Stimulated activated CD4-positive, alpha-beta T cell treated with anti-CD3 and anti-CD28 coated beads, Interleukin-2, amount 100 ng/mL, for 48 hours (primary cell): ENCODE measurements at places on chromosomes 3 and 15.
A peak's percentile ranks its signal among the peaks of the same experiment; 100 is the strongest.

DNA sequence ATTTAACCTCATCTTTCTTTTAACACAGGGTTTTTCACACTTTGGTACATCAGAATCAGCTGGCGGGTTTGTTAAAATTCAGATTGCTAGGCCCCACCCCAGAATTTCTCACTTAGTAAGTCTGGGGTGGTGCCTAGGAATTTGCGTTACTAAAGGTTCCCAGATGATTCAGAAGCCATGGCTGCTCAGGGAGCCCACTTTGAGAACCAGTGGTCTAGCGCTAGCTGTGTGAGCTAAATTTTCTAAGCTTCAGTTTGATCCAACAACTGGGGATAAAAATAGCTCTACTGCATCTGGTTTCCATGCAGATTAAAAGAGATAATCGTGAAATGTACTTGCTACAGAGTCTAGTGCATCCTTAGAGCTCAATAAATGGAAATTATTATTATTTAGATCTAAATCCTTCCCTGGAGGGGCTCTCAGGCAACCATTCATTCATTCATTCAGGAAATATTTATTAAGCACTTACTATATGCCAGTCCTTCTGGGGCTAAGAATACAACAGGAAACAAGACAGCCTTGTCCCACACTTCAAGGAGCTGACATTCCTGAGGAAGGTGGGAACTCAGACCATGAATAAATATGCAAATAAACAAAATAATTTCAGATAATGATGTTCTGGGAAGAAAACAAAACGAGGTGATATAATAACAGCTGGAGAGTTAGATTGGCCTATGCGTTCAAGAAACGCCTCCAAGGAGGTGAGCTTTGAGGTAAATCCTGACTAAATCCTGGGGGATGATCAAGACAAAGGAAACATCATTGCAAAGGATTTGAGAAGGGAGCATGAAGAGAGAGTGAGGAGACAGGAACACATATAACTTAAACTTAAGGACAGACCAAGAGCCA is 3.9 kb upstream of the CIDEC start:
- DNase-seq, result no peak

DNA sequence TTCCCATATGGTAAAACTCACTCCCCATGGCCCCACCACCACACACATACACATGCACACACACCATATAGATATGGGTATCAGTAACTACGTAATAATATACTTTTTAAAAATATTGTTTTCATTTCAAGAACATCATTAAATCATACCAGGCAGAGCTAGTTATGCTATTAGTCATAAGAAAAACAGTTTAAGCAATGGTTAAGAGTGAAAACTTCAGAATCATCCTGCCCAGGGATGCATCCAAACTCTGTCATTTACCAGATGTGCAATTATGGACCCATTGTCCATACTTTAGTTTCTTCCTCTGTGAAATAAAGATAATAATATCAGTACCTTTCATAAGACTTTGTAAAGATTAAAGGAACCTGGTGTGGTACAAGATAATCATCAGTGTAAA is 608.3 kb downstream of the RBMS3 start:
- no peak for DNase-seq

DNA sequence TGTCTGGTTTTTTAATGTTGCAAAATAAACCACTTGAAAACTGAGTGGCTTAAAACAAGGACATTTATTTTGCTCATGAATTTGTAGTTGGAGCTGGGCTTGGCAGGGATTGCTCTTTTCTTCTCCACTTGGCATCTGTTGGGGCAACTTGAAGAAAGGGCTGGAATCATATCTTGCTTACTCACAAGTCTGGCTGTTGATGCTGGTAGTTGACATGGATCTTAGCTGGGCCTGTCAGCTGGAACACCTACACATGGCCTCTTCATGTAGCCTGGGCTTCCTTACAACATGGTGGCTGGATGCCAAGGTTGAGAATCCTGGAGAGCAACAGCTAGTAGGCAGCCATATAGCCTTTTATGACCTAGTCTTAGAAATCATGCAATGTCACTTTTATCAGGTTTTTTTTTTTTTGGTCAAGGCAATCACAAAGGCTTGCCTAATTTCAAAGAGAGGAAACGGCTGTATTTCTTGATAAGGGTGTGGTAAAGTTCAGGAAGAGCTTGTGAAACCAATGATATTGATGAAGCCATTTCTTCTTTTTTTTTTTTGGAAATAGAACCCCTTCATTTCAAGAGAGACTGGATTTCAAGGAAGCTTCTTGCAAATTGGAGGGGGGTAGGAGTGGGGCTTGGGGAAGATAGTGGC is 262.1 kb downstream of the IL20RB start:
- no peak for DNase-seq

- no peak for DNase-seq
Observed at GRCh38 chr15:94844538-94845389, 613.4 kb downstream of the MCTP2 start.

DNA sequence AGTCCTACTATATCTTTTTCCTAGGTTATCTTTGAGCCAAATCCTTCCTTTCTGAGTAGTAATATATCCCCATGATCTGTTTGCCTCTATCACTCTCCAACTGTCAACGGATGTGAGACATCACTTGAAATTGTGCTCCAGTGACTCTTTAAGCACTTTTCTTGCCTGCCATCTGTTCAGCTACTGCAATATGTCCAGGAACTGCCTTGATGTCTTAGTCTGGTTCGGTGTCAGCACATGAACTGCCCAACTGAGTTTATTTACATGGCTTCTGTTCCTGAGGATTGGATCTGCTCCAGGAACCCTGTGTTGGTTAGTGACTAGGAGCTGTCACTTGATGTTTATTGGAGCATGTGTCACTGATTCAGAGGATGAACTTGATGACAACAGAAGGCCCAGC is 116.5 kb downstream of the SLC9A9 start:
- DNase-seq, result no peak

- DNase-seq, result no peak
Observed at GRCh38 chr3:179606534-179607085, 2.0 kb downstream of the NDUFB5 start.

GRCh38 chr3:181839039-181839915 is 127.6 kb downstream of the SOX2 start:
- no peak for DNase-seq

DNA sequence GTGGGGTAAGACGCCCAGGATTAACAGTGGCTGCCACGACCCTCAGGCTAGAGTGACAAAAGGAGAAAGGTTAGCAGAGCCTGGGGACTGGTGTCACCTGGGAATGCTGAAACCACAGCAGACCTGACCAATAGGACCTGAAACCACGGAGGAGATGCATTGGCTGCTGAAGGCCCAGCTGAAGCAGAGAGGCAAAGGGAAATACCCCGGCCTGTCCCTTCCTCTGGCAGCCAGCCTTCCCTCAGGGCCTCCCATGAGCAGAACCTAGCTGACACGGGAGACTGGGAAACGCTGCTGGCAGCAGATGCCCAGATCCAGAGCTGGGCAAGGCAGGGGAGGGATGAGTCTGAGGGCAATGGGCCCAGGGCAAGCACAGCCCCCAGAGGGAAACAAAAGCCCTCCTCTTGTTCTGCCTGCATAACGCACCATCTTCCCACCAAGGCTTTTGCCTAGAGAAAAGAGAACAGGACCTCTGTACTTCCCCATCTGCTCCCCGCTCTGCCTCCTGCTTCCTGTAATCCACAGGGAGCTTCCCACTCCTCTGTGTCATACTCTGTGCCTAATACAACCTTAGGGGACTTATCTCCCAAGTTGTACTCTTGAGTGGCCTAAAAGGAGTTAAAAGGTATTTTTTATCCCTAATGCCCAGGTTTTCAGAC is 216.2 kb downstream of the ABHD5 start:
- DNase-seq, result no peak

DNA sequence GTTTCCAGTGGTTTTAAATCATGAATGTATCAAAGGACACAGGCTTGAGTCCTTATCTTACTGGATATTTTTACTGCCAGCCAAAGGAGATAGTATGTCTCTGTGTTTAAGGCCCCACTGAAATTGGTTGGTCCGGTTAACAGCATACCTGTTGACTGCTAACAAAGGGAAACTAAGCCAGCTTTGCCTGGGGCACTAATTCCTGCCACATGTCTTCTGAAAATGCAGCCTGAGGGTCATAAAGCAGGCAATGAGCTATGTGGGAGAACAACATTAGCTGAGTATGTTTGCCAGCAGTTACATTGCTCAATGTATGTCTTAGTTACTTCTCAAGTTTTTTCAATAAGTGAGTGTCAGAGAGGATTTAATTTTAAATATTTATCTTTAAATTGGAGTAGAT is 12.4 kb downstream of the PLS1 start:
- DNase-seq, result no peak

GRCh38 chr3:57120040-57120439 is 45.1 kb downstream of the IL17RD start:
- no peak for DNase-seq

GRCh38 chr15:51134416-51135199 is 39.9 kb upstream of the TNFAIP8L3 start:
- no peak for DNase-seq

DNA sequence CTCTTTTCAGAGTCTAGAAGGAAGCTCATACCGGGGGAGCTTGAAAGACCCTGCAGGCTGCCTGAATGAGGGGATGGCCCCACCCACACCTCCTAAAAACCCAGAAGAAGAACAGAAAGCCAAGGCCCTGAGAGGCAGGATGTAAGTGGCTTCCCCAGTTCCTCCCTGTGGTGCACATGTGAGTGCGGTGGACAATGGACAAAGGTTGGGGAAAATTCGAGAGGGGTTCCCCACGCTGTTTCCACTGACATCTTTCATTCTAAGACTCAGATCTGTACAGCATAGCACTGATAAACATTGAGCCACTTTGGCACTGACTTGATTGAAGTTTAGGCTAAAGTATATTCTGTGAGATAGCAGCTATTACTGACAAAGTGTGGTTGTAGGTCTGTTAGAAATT is 79.5 kb upstream of the UMPS start:
- DNase-seq, result no peak

DNA sequence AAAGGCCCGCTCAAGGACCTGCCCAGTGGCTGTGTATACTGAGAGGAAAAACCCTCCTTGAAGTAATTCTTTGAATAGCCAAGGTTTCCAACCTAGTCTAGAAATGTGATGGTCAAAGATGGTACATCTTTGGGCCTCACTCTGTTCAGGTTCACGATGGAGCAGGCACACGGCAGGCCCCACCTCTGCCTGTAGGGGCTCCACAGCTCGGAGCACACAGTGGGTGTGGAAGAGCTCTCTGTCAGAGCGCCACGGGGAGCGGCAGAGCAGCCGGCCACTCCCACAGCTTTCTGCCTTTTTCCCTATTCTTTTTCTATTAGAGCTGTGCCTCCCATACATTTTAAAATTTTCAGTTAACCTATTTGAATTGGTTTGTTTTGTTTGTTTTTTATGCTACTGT is 89.5 kb downstream of the CTNNB1 start:
- no peak for DNase-seq

GRCh38 chr15:100094127-100094510 is 247.7 kb downstream of the ADAMTS17 start:
- no peak for DNase-seq

- no peak for DNase-seq
Observed at GRCh38 chr15:37002041-37002672, 98.2 kb downstream of the MEIS2 start.

DNA sequence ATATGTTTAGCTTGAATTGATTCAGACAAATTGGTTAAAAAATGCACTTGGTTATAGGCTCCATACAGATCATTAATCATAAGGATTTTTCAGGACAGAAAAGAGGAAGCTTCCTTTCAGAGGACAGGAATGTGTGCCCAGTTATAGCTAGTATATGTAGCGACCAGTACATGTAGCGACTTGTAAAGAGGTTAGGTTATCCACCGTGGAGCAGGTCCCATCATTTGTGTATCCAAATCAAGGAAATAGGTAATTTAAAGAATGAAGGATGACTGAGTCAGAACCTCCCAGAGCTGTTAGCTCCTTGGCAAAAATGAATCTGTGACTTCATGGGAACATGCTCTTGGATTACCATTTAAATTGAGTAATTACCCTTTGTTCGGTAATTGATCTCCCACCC is 15.8 kb upstream of the P2RY12 start:
- no peak for DNase-seq

- no peak for DNase-seq
Observed at GRCh38 chr15:58875343-58875742, 58.1 kb downstream of the SLTM start.

DNA sequence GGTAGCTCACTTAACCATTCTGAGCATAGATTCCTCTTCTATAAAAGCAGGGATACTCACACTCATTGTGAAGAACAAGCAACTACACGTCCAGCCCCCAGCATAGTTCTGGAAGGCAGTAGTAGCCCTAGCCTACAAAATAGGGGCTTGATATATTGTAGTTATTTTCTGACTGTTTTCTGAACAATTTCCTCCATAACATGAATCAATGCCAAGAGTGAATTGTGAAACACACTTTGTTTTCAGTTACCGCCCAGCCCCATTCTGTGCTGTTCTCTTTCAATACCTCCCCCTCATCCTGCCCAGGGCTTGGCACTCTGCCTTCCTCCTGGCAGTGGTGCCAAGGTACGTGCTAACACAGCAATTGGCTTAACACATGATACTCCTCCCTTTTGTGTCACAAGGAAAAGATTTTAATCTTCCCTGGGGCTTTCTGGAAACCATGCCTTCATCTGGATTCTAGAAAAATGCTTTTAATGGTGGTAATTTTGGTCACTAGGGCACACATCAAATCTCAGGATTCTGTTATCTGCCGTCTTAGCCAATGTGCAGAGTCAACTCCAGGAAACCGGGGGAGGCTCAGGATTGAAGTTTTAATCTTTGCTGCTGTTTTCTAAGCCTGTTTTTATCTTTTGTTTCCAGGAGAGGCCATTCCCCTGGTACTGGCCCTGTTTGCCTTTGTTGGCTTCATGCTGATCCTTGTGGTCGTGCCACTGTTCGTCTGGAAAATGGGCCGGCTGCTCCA is 37.2 kb downstream of the IL20RB start:
- no peak for DNase-seq

DNA sequence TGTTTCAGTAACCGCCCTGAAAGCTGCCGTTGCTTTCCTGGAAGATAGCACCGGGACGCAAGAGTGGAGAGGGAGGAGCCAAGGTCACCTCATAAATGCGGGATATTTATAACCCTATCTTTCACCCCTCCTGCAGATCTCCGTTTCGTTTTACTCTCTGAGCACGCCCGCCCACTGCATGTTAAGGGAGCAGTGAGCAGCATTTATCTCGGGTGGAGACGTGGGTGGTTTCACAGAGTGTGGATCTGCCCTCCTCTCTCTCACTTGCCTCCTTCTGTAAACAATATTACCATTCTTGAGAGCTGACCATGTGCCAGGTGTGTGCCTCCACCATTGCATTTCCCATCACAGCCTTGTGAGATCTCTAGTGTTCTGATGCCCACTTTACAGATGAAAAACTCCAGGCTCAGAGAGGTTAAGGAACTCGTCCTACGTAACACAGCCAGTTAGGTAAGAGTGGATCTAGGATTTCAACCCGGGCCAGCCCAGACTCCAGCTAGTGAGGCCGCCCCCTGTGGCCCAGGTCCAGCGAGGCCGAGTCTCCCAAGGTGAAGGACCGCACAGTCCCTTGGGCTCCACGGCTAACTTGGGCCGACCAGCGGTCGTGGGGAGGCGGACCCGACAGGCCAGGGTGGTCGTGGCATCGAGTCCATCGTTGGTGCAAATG is 16.9 kb upstream of the SEMA4B start:
- DNase-seq, result peak; percentile 30

GRCh38 chr15:87610366-87610765 is 646.2 kb downstream of the NTRK3 start:
- no peak for DNase-seq
